ENCODE measurements at places on chromosomes 5 and 9.

DNA sequence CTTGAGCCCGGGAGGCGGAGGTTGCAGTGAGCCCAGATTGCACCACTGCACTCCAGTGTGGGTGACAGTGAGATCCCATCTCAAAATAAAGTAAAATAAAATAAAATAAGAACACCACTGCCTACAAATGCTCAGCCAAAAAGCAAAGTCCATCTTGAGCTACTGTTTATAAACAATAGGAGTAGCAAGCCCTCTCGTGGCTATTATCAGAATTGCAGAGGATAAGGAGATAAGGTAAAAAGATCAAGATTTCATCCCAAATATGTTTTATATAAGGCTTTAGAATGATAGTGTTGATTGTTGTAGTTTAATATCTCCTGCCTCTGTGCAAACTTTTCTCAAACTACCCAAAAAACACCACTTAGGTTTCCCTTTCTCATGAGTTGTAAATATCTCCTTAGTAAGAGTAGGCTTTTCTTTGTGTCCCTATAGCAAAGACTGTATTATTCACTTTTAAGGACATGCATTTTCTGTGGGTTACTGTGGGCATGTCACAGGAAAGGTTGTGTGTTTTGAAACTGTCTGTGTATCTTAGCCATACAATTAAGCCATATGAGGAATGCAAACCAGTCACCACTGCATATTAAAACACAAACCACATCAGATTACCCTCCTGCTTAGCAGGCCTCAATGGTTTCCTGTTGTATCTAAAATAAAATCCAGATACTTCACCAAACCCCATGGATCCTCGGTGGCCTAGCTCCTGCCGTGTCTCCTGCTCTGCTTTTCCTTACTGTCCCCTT lies 31.8 kb upstream of the CKS2 start:
- DNase-seq = no peak

DNA sequence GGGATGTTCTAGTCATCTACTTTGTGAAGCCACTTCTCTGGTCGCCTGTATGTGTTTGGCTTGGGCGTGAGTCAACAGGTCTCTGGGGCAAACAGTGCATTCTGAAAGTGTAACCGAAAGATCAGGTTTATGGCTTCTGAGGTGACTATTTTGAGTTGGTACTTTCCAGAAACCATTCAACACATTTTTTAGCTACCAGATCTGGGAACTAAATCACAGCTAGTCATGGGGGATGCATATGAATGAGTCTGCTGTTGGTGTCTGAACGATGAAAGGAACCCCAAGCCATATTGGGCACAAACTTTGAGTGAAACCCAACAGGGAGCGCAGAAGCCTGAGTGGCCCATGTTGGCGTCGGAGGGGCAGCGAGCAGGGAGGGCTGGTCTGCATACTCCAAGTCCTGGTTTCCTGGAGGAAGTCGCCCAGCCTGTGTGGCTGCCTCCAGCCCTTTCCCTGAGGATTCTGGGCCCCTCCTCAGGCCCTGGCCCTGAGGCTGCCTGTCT lies 35.3 kb downstream of the UBE2QL1 start:
- DNase-seq = no peak

- no peak for DNase-seq
These were observed 107.8 kb downstream of the SMIM23 start for GRCh38 chr5:171893290-171893886.

DNA sequence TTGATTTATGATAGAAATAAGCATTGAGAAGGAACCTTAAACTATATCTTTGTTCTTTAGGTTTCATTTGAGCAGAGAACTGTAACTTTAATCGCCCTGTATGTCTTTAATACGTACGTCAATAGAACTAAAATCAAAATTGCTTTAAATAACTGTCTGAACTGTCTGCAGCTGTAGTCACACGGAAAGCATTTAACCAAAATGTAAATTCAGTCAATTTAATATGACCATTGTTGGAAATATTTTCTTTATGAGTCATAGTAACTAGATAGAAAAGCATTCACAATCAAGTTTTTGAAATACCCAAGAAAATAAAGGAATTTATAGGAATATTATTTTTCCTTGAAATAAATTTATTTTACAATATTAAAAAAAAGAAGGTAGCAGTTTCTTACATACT lies 157.1 kb upstream of the CDH6 start:
- DNase-seq = no peak

Data from stimulated activated CD8-positive, alpha-beta memory T cell treated with anti-CD3 and anti-CD28 coated beads, Interleukin-4, amount 100 ng/mL, for 24 hours (primary cell).